ENCODE measurements at places on chromosomes 3 and 15.

DNA sequence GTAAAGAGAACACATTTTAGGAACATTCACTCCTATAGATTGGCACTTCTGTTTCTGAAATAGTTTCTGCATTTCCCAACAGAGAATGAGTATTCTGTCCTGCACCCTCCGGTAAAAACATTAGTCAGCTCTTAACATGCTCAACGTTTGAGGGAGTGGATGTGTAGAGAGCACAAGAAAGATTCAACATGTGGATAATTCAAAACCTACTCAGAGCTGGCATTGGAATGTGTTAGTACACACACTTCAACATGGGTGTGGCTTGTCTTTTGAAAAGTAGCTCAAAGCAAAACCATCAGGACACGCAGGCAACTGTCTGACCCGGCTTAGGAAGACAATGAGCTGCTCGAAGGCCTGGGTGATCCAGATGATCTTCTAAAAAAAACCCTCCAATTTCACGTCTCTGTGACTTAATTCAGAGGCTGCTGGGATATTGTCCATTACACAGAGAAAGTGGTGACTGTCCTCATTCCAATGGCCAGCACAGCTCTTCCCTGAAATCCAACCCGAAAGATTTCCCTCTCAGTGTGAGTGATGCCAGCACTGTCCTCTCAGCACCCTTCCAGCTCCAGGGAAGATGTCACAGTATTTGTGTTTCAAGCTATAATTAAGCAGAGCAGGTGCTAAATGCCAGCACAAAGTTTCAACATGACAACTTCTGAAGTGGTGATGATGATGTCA is 18.1 kb downstream of the FBN1 start:
- DNase-seq: no peak

GRCh38 chr3:69288161-69288895 is 97.6 kb downstream of the FRMD4B start:
- no peak for DNase-seq

DNA sequence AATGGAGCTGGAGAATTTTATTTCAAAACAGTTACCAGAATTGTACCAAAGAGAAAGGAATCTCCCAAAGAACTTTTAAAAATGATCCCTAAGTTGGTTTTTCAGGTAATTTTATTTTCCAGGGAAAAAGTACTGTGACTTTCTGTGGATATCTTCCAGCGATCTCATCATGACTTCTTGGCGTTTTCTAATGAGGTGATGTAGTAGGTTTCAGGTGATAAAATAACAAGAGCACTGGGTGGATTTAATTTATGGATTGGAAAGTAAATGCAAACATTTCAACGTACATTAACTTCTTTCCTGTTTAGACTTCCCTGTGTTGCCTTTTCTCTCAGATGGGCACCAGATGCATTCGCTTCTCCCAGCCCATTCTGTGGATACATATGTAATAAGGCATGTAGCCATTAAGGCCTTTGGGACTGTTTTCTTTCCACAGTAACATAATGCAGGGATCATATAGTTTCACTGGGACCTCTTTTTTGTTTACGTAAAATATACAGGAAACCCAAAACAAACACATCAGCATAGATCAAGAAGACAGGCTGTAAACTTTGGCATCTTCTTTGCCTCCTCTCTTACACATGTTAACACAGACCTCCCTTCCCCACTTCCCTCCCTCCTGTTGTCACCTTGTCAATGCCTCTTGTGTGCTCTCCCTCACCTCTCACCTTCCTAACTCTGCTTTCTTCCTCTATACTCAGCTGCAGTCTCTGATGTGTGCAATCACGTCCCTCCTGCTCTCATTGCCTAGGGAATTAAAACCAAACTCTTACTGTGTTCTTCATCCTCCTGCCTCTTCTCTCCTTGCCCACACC is 13.0 kb downstream of the PHLDB2 start:
- no peak for DNase-seq

GRCh38 chr15:80127911-80128310 is 24.9 kb upstream of the FAH start:
- DNase-seq: no peak

GRCh38 chr15:75353604-75354003 is 6.8 kb downstream of the NEIL1 start:
- no peak for DNase-seq

- no peak for DNase-seq
Measured at GRCh38 chr3:147507638-147508286, 98.6 kb downstream of the ZIC1 start.

DNA sequence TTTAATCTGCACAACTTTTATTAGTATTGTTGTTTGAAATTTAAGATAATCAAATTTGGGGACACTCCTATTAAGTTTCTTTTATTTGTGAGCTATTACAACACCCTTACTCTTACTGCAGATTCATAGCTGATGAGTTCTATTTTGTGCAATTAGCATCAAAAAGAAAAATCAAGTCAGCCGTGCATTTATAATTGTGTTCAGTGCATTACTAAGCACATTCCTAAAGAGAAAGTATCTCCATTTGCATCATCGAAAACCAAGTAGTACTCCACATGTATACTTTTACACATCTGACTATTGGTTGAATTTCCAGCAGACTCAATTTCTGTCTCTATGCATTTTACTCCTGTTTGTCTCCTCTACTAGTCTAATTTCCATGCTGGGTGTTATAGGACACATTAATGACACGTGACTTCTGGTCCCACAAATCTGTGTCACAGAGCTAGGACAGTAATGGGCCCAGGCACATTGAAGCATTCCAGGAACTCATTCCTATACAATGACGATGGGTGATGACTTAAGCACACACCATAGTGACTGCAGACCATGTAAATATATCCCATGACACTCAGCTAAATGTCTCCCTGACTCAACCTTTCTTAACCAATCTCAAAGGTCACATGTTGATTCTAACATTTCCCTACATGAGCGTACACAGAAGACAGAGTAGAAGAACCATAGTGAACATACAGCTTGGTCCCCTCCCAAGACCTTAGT is 477.5 kb downstream of the LPP start:
- DNase-seq: no peak

GRCh38 chr15:38740206-38740605 is 175.6 kb upstream of the RASGRP1 start:
- no peak for DNase-seq

DNA sequence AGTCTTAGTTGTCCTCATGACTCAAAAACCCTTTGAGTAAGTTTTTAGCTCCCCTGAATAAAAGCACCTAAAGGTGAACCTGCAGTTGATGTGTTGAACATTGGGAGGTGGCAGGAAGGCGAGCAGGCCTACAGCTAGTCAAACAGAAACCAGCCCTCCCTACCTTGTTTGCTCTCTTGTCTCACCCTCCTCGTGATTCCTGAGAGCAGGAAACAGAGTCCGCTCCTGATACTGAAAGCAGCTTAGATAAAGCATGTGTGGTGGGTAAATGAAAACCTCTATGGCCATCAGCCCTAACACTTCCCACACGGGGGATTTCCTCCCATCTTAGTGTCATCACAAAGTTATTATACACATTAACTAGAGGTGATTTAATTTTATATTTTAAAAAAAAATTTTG is 21.8 kb upstream of the CLDN18 start:
- no peak for DNase-seq

GRCh38 chr15:38683382-38684242 is 119.0 kb upstream of the RASGRP1 start:
- peak; percentile 21 for DNase-seq

DNA sequence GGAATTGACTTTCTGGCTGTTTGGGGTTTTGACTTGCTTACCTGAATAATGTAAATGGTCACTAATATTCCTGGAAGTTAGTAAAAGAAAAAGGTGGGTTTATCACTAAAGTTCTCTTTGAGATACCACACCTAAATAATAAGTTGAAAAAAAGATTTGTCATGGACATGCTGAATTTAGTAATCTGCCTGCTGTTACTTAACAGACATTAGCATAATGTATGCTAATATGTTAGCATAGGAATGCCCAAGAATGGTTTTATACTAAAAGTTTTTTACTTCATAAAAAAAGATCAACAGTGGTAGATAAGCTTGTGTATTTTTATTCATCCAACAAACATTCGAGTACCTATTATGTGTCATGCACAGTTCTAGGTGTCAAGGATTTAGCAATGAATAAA is 36.5 kb downstream of the GMPS start:
- no peak for DNase-seq

DNA sequence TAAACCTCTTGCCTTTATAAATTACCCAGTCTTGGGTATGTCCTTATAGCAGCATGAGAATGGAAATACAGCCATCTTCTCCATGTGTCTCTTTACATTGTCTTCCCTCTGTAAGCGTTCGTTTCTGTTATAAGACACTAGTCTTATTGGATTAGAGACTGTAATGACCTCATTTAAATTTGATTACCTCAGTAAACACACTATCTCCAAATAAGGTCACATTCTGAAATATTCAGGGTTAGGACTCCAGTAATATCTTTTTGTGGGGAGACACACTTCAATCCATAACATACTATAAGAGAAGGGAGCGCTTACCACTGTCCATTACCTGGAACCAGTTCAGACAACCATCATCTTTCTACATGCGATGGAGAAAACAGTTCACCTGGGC is 34.3 kb upstream of the CD47 start:
- DNase-seq: no peak

- no peak for DNase-seq
Measured at GRCh38 chr15:94804613-94805012, 573.3 kb downstream of the MCTP2 start.

DNA sequence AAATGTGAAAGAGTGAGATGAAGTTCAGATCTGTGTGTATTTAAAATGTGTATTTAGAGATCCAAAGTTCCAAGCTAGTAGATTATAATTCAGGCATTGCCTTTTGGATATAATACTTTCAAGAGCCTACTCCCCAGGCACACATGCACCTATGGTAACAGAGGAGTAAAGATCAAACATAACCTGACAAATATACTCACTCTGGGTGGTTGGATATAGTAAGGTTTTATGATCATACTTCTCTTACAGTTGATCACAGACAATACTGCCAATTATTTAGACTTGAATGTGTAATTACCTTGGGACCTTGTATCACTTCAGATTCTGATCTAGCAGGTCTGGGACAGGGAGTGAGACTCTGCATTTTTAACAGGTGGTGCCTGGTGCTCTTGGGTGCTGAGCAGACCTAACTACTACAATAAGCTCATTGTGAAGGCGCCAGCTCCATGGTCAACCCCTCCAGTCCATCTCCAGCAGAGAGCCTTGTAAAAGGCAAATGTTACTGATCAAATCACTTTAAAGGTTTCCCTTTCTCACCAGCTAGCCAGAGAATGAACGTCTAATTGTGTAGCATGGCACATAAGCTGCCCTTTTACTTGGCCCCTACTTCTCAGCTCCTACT is 55.5 kb downstream of the NBEAL2 start:
- DNase-seq: peak; percentile 26

GRCh38 chr3:113070681-113071113 is 79.9 kb downstream of the GTPBP8 start:
- DNase-seq: no peak

GRCh38 chr15:80695911-80696661 is 976 bp downstream of the ABHD17C start:
- DNase-seq: no peak

DNA sequence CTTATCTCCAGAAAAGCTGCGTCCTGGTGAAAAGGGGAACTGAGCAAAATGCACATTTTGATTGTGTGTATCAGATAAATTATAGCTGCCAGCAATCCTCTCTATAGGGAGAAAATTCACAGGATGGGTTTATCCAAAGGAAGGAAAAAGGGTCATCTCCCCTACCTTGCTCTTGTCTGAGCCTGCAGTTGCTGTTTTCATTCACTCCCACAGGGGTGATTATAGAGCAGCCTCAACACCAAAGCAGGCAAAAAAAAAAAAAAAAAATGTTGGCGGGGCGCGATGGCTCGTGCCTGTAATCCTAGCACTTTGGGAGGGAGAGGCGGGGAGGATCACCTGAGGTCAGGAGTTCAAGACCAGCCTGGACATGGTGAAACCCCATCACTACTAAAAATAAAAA is 333.7 kb downstream of the ROBO2 start:
- no peak for DNase-seq

DNA sequence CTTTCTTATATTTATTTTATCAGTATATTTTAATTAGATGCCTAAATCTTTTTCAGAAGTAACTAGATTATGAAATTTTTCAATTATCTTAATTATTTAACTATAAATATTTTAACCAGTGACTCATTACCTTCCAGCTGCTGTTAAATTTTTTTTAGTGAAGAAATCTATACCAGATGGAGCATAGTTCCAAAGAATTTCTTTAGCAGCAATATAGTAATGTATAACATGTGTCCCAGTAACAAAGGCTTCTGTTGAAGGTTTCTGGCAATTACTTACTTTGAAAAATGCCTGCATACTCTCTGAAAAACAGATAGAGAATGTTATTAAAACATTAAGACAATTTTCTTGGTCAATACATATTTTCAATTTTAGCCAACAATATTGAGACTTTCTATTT is 45.1 kb upstream of the CP start:
- no peak for DNase-seq

DNA sequence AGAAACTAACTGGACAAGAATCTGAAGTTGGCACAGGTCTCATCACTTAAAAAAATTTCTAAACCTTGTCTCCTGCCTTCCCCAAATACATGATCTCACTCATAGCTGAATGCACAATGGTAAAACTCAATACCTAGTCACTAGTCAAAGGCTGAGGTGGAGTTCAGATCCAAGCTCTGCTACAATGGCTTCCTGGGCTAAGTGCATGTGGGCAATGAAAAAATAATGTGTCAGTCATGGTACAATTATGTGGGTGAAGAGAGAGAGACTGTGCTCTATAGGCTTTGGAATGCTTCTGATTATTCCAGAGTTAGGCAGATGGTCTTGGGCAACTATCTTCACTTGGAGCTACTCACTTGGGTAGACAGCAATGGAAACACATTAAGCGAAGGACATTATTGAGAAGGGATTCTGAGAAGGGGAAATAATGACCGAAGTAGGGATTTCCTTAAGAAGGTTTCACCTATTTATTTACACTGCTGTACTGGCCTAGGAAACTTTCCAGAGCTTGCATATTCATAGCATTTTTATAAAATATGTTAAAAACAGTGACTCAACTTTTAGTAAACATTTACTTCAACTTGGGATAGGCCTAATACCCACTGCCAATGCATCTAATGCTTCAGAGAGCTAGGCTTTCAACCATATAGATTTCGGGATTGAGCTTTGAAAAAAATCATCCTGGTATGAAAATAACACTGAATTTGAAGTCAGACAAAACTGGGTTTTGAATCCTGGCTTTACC is 58.7 kb upstream of the PLXND1 start:
- no peak for DNase-seq

DNA sequence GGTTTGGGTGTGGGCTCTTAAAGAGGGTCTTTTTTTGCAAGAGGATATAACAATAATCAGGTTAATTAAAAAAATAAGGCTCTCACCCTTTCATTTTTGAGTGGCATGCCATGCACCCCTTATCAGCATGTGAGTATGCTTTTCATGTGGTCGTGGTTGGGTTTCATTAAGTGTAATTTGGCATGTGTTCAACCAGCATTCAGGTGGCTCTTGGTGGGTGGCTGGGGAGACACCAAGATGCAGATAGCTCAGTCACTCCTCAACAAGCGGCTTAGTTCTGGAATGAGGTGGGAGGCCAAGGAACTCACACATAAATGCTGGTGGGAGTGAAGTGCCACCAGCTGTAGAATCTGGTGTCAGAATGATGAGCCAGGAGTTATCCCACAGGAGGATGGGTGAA is 66.8 kb downstream of the FLNB start:
- no peak for DNase-seq
